ENCODE measurements at places on chromosomes 5 and 9.
A peak's percentile ranks its signal among the peaks of the same experiment; 100 is the strongest.

DNA sequence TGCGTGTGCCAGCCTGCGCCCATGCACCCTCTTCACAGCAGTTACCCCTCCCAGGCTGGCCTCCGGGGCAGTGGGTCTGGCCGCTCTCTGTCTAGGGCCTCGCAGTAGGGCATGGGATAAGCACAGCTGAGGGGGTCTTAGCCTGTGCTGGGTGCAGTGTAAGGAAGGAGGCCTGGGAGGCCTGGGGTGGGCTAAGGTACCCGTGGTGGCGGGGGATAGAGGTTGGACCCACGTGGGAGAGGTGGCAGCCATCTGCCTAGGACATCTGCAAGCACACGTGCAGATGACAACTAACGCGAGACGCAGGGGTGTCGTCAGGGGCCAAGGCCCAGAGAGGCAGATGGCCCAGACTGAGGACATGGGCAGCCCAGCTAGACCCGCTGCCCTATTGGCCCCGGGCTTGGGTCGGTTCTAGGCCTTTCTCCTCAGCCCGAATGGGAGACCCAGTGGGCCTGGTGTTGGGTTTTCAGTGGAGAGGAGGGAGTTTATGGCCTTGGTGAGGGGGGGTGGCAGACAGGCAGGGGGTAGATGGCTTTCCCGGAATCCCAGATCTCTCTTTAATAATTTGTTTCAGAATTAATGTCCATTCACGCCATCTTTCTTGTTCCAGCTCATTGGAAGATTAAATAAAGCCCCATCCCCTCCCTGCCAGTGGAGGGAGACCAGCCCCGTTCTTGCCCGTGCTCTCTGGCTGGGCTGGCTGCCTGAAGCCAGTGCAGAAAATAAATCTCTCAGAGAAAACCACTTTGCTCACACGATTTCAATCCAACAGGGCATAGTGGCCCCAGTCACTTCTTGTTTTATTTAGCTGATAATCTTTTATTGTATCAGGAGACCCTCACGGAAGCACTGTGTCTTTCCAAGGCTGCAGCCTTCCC is 154.2 kb downstream of the GAPVD1 start:
- no peak for DNase-seq

- DNase-seq, result no peak
Observed at GRCh38 chr5:14790911-14791310, 80.7 kb downstream of the ANKH start.

DNA sequence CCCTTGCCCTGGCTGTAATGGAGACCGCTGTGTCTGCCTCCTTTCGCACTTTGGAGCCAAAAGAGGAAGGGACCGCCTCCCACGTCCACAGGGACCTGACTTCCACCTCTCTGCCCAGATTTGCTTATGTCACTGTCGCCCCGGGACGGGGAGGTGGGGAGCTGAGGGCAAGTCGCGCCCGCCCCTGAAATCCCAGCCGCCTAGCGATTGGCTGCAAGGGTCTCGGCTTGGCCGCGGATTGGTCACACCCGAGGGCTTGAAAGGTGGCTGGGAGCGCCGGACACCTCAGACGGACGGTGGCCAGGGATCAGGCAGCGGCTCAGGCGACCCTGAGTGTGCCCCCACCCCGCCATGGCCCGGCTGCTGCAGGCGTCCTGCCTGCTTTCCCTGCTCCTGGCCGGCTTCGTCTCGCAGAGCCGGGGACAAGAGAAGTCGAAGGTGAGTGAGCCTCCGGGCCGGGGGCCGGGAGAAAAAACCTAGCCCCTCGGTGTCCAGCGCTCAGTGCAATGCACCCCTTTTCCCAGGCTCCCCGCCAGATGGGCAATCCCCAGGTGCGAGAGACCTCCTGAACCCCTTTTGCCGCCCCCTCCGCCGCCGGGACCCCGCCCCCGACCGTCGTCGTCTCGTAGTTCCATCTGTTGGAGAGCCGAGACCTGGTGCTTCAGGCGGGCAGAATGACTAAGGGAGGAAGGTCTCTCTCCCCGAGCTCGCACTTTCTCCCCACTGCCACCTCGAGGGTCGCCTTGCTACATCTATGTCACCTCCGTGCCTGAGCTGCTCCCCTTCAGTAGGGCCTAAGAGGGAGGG is at the start of gene GPX3:
GPX3 (plus strand) TSS at position 288 of the 807 bp plus-strand sequence; CDS start at position 352, 64 bp downstream.
- peak; percentile 17 for DNase-seq

- no peak for DNase-seq
Observed at GRCh38 chr9:90870621-90871326, 69.2 kb downstream of the SYK start.

DNA sequence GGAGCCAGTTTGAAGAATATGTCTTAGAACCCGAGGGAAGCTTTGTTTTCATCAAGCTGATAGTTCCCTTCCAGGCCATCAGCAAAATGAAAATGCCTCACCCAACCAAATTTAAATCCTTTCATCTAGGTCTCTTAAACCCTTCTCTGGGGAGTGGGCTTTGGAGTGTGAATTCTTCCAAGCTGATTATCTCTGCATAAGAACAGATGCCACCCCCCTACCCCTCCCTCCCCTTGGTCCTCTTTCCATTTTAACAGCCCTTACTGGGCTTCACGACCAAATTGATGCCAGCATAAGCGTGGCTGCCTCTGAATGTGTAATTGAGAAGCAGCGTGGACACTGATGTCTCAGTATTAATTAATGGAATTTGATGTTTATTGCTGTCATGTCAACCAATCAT is 509.7 kb upstream of the CLINT1 start:
- DNase-seq, result no peak

DNA sequence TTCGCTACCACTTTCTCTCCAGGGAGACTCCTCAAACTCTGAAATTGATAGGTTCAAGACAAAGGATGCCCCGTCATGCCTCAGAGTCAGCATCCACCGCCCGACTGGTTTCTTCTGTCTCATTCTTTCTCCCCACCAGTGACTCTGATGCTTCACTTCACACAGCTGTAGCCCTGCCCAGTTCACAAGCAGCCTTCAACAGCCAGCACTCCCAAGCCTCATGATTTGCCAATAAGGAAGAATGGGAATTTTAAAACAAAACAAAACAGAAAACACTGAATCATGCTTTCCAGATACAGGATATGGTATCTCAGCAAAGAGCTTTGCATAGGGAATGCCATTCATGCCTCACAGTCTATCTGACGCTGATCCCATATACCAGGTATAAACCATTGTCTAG is 371.2 kb upstream of the RORB start:
- no peak for DNase-seq

- DNase-seq, result no peak
Observed at GRCh38 chr5:14383923-14384322, 197.7 kb upstream of the OTULINL start.

DNA sequence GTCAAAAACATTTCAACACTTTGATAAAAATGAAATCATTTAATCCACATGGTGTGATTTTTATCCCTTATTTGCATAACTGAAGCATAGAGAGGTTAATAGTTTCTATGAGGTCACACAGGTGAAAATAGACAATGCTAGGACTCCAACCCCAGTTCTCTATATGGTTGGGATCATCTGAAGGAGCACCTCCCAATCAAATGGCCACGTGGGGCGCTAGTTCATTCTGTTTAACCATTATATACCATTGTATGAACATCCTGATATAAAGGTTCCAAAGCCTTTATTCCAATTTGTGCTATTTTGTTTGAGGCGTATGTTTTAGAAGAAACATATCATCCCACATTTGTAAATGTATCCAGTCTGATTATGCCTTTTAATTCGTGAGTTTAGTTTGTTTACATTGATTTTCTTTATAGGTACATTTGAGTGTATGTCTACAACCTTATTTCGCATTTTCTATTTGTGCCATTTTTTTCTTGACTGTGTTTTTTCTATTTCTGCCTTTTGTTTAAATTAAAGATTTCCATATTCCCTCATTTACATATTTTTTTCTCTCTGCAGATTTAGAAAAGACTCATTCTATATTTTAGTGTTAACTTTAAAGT is 1092.0 kb downstream of the MAT2B start:
- DNase-seq, result no peak

DNA sequence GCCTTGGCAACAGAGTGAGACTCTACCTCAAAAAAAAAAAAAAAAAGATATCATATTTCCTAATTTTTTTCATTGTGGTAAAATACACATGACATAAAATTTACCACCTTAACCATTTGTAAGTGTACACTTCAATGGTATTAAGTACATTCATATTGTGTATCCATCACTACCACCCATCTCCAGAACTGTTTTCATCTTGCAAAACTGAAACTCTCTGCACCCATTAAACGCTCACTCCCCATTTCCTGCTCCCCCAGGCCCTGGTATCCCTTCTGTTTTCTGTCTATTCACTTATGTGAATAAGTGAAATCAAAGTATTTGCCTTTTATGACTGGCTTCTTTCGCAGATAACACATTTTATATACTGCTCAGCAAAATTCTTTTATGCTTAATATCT is 12.8 kb downstream of the LRRC8A start:
- no peak for DNase-seq

GRCh38 chr5:118144540-118144939 is 843.8 kb downstream of the DTWD2 start:
- DNase-seq, result no peak

DNA sequence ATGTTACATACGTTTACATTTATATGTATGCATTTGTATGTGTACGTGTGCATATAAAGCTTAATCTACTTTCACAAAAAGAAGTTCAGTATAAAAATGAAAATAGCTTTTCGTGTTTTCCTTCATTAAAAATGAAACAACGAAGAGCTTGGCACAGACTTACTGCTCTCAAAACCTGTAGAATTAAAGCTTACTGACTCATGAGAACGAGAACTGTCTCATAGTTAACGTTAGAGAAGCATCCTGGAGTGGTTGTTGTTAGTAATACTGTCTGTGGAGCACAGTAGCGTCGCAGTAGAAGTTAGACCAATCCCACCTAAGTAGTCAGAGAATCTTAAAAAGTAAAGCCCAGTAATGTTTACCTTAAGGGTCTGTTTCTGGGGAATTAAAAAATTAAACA is 1.3 kb downstream of the MAT2B start:
- no peak for DNase-seq

DNA sequence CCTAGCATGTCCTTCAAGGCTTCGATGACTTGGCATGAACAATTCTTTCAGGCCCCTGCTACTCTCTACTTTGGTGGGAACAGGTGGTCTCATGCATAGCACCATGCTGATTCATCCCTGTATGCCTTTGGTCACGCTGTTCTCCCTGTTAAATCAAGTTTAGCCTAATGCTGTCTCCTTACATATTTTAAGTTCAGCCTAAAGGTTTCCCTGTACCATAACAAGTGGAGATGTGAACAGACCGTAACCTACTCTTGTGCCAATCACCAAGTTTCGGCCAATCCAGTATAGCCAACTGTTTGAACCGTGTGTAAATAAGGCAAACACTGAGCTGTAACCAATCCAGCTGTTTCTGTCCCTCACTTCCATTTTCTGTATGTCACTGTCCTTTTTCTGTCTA is 8.0 kb downstream of the GAS1 start:
- no peak for DNase-seq

DNA sequence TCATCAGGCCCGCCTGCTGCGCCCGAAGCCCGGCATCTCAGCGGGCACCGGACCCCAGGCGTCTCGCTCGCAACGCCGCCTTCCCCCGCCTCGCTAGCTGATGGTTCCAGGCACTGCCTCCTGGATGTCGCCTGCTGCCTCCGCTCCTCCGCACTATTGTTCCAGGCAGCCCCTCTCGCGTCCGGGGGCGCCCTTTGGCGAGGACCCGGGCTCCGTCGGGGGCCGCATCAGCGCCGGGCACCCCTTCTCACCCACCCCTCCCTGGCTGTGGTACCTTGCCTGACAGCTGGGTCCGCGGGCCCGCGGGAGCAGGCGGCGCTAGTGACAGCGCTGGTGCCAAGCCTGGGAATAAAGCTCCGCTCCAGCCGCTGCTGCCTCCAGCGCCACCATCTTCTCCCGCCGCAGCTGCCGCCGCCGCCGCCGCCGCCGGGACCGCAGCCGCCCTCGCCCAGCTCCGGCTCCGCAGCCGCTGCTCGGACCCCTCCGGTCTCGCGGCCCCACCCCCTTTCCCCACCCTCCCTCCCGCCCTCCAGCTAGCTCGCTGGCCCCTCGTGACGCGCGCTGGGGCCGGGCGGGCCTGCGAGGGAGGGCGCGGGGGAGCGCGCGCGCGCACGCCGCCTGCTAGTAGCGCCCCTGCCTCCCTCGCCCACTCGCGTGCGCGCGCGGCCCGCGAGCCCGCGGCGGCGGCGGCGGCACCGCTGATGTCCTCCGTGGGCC is at the start of gene APBA1:
APBA1 (minus strand) TSS at position 493 of the 717 bp plus-strand sequence.
- peak; percentile 46 for DNase-seq

DNA sequence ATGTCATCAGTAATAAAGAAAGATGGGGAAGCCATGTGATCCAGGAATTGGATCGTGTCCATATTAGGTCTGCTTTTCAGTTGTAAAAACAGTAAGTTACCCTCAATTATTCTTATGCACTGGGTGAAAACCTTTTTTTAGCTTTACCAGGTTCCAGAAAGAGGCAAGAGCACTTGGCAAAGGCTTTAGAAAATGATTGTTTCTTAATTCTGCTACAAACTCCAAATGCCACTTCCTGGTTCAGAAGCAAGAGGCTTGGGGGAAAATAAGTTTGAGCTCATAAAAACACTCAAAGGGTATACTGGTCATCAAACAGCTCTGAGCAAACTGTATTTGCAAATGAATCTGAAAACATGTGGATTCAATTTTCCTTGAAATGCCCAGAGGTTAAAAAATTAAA is 615.6 kb downstream of the EBF1 start:
- no peak for DNase-seq

DNA sequence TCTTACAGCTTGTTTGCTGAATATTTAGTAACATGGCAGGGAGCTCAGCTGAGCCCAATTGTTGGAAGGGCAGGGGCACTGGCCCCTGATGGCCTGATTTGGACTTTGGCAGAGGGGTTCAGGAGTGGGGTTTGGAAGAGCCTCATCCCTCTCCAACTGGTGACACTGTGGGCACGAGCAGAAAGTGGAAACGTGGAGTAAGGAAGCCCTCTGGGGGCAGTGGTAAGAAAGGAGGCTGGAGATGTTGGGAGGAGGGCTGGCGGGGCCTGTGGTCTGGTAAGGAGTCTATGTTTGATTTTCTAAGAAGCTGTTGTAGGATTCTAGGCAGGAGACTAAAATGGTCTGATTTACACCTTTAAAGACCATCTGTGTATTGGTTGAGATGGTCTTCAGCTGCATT is 208.9 kb downstream of the HSPA4 start:
- no peak for DNase-seq

DNA sequence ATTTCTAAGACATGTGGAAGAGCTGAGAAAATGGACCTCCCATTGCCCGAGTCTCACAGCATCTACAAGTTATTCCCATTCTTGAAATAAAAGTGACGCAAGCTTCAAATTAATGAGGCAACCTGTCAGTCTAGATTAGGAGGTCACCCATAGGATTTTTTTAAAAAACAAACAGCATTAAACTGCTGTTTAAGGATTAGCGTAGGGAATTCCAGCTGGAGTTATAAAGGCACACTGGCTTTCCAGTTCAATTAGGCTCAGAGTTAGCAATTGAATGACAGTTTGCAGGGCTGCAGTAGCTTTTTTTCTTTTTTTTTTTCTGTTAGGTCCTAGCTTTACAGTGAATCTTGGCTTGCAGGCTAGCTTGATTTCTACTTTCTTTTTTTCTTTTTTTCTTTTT is 16.2 kb downstream of the PRKACG start:
- no peak for DNase-seq

All from stimulated activated CD8-positive, alpha-beta memory T cell treated with anti-CD3 and anti-CD28 coated beads, Interleukin-12 subunit alpha, Interleukin-12 subunit beta, amount 100 ng/mL, for 4 hours (primary cell).